ENCODE measurements at places on chromosomes 2 and 18.
A peak's percentile ranks its signal among the peaks of the same experiment; 100 is the strongest.

GRCh38 chr18:64668461-64668962 is 519.6 kb upstream of the LINC00305 start:
- no peak for DNase-seq

DNA sequence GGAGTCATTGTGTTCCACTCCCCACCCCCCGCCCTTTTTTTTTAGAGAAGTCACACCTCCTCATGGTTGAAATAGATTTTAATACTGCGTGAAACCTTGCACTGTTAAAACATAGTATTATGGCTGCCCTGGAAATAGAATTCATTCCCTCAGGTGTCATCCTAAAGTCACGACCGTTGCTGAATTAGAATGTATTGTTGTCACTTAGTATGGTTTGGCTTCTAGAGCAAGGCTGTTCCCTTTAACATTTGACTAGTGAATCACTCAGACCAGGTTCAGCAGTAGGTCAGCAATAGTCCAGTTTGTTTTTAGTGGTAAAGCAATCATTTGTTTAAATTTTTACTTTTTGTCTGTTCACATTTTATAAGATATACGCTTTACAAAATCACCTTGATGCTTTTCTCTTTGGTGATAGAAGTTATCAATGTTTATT is 1.2 kb downstream of the BABAM2 start:
- no peak for DNase-seq

DNA sequence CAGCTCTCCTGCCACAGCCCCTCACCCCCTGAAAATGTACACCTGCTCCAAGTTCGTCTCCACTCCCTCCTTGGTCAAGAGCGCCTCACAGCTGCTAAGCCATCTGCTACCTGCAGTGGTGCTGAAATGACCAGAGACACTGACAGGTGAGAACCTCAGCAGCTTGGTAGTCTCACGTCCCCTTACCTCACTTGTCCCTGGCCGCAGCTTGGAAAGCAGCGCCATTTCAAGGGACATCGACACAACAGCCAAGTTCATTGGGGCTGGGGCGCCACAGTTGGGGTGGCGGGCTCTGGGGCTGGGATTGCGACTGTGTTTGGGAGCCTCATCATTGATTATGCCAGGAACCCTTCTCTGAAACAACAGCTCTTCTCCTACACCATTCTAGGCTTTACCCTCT is 47.5 kb downstream of the ANKRD44 start:
- no peak for DNase-seq

DNA sequence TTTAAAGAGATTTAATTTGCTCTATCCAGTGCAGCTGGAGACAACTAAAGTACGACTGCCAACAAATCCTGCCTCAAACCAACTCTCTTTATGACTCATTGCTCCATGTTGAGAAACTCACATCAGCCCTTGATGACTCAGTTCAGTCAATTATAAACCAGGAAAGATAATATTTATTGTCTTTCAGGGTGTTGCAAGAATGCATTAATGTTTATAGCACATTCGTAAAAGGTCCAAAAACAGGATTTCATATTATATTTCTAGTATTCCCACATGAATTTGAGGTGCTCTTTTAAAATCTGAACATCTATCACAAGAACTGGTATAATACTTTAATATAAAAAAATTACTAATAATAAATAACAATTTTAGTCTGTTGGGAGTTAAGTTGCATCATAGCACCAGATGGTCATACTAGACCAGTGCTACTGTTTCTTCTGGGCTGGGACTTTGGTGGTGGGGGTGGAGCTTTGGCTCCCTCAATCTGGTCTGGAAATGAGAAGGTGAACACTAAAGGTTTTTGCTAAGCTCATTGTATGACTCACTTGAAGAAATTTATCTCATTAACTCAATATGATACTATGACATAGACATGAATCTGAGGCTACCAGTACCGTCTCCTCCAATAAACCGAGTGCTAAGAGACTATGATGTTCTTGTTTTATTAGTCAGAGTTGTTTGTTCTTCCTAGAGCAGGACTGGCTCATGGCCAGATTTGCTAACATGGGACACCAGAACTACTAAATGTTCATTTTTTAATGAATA is 26.6 kb upstream of the MAP3K20 start:
- DNase-seq = peak; percentile 44

DNA sequence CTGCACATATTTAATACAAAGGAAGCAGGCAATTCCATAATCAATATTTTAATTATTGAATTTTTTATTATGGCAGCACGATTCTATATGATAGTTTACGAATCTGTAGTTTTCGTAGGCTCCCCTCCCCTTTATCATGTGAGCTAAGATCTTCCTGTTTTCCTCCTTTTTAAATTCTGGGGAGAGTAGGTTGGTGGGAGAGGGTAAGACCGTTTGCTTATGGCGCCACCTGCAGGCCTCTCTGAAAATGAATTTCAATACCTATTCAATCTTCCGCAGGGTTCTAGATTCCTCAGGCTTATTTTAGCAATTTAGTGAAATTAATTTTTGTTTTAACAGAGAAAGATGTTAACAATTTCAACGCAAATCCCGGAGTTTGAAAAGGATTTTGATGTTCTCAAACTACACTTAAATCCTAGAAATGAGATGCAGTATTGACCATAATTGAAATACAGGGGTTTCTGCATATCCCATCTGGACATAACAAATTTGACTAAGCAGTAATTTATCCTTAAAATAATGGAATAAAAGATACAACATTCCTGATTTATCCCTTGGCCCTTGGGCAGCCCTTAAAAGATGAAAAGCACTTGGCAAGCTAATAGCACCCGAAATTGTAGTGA is 12.8 kb upstream of the GBX2 start:
- DNase-seq = peak; percentile 72

- DNase-seq = peak; percentile 42
Observed at GRCh38 chr2:85470850-85471800, 52.6 kb downstream of the SH2D6 start.

GRCh38 chr2:105428387-105429018 is 29.7 kb upstream of the FHL2 start:
- DNase-seq = no peak

GRCh38 chr18:44594799-44595467 is 85.8 kb upstream of the SETBP1 start:
- no peak for DNase-seq

- no peak for DNase-seq
Observed at GRCh38 chr18:35578481-35578880, 3.1 kb upstream of the GALNT1 start.

- no peak for DNase-seq
Observed at GRCh38 chr2:71181316-71181715, 45.6 kb downstream of the PAIP2B start.

DNA sequence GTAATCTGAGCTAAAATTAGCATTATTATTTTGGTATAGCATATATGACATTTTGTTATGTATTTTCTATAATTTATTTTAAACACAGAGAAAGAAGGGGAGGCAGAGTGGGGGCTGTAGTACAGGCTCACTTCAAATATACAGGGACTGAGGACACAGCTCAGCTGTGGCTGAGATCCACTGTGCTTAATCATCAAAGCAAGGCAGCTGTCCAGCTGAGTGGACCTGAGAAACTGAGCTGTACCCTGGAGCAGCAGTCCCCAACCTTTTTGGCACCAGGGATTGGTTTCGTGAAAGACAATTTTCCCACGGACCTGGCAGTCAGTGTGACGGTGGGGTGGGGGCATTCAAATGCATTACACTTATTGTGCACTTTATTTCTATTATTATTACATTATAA is 687.2 kb downstream of the RNF144A start:
- DNase-seq = no peak

DNA sequence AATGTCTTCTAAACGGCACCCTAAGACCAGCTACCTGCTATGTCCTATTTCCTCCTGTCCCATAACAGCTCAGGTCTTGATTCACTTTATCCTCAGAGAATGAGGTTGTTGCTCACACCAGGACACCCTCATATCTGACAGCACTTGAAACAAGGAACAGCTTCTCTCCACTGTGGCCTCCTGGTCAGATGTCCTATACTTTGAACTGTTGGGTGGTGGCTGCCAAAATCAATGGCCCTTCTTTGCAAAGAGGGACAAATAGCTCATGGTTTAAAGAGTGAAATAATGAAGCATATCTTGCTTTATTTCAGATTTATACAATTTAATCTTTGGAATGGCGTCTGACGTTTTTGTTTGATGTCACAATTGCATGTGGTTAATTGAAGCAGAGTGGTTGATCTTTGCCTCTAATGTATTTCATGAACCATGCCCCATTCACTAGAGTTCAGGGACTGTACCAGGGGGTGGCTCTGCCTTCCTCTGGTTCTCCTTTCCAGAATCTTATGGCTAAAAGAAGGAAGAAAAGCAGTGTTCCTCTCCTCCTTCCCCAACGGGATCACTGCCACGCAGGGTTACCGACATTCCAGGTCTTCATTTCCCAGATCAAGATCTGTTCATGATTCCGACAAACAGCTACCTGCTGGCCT is 24.1 kb upstream of the ZCCHC2 start:
- no peak for DNase-seq

GRCh38 chr2:112483042-112483473 is 1.1 kb downstream of the TTL start:
- peak; percentile 43 for DNase-seq

- no peak for DNase-seq
Observed at GRCh38 chr18:9643549-9643948, 29.2 kb upstream of the PPP4R1 start.

DNA sequence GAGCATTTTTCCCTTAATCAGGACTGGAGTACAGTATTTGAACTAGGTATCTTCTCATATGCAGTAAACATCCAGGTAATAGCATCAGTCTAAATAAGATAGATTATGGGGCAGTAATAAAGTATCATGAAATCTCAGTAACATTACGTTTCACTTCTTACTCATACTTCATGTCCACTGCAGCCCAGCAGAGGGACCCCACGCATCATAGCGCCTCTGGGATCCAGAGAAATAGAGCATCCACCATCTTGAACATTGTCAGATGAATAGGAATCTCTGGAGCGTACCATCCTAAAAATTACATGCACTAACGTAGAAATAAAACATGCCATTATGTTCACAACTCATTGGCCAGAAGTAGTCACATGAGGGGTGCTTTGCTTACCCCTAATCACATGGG is 499.0 kb downstream of the CPS1 start:
- DNase-seq = no peak

- no peak for DNase-seq
Observed at GRCh38 chr2:30681022-30681421, 126.2 kb downstream of the CAPN13 start.

- peak; percentile 89 for DNase-seq
Observed at GRCh38 chr2:216428618-216429350, 16.5 kb downstream of the SMARCAL1 start.

GRCh38 chr18:63317982-63318888 is 1.3 kb downstream of the BCL2 start:
- peak; percentile 85 for DNase-seq

- no peak for DNase-seq
Observed at GRCh38 chr2:217101972-217102371, 242.1 kb upstream of the TNP1 start.

GRCh38 chr18:79606621-79607331 is 72.8 kb upstream of the CTDP1 start:
- DNase-seq = no peak

- no peak for DNase-seq
Observed at GRCh38 chr2:3176071-3176868, 201.3 kb downstream of the EIPR1 start.

DNA sequence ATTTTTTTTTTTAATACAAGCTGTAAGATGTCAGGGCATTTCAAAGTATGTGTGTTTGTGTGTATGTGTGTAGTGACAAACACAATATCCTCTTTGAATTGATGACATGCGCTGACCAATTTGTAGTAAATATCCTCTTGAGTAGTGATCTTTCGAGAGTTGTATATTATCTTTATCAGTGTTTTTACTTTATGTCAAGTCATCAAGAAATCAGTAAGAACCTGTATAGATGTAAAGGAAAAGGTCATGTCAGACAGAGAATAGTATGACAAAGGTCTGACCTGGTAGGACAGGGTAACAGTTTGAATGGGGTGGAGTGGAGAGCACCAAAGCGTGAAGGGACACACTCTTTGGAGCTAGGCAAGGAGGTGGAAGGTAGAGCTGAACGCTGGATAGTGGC is 1931.4 kb upstream of the CELF4 start:
- DNase-seq = no peak

DNA sequence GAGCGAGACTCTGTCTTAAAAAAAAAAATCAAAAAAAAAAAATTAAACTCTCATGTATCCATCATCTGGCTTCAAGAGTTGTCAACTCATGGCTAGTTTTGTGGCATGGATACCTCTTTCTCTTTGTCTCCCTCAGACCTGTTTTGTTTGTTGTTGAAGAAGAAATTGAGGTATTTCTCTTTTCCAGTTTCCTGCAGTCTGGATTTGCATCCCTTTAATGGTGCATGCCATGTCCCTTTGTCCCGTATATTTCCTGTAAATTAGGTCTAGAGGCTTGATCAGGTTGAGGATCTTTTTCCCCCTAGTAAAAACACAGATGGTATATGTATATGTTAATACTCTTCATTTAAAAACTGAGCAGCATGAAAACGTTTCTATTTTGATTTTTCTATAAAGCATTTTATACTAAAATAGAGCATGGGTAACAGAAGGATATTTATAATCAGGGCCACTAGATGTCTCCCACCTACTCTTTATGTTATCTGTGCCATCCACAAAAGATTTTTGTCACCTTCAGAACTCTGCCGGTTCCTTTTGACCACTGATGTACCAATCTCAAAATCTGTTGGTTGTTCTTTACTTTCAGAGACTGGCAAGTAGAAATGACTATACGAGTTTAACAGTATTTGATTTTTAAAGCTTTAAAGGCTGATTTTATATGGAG is 80.1 kb downstream of the GALNT1 start:
- DNase-seq = peak; percentile 22

- no peak for DNase-seq
Observed at GRCh38 chr2:100529900-100530299, 32.9 kb upstream of the PDCL3 start.

DNA sequence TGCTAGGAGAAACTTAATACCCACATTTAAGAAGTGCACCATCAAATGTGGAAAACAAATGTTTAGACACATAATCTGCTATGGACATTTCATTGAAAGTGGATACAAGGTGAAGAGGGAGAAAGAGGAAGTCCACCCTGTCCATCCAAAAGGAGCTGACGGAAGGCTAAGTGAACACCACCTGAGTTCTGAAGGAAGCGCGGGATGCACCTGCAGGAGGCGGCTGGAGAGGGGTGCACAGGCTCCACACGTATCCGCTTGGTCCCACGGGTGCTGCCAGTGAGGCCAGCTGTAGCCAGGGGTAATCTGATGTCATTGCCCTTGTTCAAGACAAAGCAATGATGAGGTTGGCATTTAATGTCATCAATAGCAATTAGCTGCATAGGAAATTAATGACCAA is 75.9 kb upstream of the TMEM18 start:
- no peak for DNase-seq

DNA sequence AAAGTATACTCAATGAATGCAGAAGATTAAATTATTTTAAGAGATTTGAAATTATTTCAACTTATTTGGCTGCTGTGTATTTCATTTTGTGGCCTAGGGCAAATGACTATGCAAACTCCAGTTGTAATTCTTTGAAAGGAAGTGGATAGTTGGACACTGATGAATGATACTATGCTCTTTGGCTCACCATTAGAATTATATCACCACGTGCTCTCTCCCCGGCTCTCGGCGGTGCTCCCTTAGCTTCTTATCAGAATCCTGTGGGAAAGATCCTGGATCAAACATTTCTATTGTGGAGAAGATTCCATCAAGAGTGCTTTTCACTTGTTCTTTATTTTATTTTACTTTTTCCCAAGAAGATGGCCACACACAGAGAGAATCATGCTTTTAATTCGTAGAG is 55.2 kb downstream of the ADCYAP1 start:
- DNase-seq = no peak

GRCh38 chr18:55280503-55280902 is 307.5 kb downstream of the TCF4 start:
- DNase-seq = peak; percentile 20

Measured in DMS79 treated with DMSO at 0.1 percent for 48 hours (cell line).